NCI-H1436 treated with DMSO at 0.1 percent for 48 hours (cell line): ENCODE measurements at places on chromosomes 1 and 21.

DNA sequence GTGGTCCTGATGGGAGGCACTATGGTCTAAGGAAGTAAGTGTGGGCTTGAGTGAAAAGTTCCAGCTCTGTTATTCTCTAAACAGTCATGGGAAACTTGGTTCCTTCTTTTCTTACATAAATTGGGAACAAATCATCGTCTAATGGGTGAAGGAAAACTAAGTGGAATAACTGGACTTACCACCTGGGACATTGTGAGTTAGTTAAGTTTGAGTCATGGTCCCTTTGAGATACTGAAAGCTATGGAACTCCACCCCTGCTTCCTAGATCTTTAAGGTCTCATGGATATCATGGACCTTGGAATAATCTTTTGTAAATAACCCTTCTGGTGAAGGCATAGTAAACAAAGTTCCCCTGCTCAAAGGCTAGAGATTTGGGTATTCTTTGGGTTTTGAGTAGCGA is 16.1 kb upstream of the TXLNA start:
- DNase-seq: no peak

DNA sequence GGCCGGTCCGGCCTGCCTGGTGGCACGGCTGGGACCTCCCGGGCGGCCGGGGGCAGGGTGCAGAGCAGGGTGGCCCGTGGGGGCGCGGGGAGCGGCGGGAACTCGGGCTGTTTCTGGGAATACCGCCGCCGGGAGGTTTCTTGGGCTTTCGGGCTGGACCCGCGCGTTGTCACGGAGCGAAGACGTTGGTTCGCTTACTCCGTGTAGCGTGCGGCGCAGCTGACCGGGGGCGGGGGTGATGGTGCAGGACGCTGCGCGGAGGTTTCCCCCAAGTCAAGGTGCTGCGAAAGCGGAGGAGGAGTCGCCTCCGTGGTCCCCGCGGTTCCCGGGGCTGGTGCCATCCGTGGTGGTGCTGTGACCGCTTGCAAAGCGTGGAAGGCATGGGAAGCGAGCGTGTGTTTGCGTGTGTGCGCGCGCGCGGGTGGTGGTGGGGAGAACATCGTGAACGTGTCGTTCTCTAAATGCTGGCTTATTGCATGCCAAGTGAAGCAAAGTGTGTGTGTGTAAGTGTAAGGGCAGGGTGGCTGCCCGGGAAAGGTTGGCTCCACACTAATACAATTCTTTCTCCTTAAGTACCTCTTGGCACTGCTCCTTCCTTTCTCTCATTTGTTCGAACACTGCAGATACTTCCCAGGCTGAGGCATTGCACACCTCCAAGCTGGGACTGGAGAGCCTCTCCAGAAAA is 1.1 kb downstream of the RYR2 start:
- DNase-seq: no peak

GRCh38 chr1:38772026-38772425 is 87.5 kb downstream of the RRAGC start:
- DNase-seq: no peak

- DNase-seq: no peak
These were observed 112.5 kb upstream of the FGGY start for GRCh38 chr1:59184365-59184905.

- DNase-seq: no peak
These were observed 67.6 kb upstream of the ABCG1 start for GRCh38 chr21:42151148-42151947.

- DNase-seq: no peak
These were observed 70.7 kb downstream of the RPE65 start for GRCh38 chr1:68379085-68379478.

DNA sequence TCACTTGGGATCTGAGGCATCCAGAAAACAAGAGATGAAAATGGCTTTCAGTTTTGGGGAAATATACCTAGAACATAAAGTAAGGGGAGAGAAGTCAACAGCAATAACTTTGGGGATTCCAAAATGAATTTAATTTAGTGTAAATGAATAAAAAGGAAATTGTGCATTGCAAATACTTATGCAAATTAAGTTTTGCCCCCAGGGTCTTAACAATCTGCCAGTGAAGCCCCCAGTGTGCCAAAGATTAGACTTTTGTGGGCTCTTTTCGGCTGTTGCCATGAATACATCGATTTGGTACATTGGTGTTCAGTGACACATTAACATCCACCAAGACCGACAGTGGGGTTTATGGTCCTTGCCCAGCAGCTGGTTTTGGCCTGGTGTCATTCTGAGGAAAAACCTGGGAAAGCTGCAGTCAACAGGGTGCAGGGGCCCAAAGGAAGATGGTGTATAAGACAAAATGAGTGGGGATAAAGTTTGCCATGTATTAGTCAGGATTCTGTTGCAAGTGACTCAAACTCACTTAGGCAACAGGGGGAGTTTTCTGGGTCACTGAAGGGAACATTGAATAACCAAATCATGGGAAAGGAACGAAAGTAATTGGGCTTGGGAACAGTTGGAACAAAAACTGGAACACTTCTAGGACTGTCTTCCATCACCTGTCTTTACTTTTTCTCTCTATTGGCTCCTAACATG is 30.2 kb upstream of the IGSF3 start:
- no peak for DNase-seq

DNA sequence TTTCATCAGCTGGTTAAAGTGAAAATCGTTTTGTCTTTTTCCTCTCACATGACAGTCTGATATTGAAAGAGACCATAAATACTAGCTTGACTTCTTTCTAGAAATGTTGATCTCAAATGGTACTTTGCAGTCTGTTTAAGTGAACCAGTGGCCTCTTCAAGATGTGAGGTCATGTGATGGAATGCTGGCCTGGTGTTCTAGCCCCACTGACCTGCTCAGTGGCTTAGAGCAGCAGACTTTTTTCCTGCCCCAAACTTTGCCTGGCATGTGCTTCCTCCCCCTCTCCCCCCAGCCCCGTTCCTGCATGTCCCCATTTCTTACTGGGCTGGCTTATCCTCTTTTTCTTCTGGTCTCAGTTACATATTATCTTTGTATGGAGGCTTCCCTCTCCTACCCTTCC is 34.3 kb downstream of the ZYG11A start:
- DNase-seq: no peak

DNA sequence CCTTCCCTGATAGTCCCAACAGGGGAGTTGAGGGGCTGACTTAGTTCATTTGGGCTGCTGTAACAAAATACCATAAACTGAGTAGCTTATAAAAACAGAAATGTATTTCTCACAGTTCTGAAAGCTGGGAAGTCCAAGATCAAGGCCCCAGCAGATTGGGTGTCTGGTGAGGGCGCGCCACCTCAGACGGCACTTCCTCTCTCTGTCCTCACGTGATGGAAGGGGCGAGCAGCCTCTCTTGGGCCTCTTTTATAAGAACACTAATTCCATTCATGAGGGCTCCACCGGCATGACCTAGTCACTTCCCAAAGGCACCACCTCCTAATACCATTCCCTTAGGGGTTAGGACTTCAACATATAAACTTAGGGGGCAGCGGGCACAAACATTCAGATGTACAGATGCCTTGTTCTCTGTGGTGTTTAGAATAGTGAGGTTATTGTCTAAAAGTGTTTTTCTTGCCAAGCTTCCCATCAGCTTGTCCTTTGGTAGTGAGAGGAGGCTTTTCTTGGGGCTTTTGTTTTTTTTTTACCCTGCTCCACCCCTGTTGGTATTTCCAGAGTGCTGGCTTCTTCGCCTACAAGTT is 20.3 kb downstream of the NIPAL3 start:
- DNase-seq: no peak

GRCh38 chr1:229582715-229583114 is 24.2 kb upstream of the ABCB10 start:
- no peak for DNase-seq

- no peak for DNase-seq
These were observed 288.4 kb upstream of the PRMT6 start for GRCh38 chr1:106768077-106768476.

DNA sequence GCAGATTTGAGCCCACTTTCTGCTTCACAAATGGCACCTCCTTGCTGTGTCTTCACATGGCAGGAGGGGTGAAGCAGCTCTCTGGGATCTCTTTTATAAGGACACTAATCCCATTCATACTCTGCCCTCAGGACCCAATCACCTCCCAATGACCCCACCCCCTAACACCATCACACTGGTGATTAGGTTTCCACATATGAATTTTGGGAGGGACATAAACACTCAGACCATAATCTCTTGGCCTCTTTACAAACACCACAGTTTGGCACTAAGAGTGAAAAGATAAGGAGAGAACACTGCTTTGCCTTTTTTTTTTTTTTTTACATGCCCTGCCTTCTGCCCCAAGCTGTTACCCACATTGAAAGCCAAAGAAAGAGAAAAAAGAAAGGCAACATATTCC is 166.2 kb upstream of the NFIA start:
- DNase-seq: no peak

DNA sequence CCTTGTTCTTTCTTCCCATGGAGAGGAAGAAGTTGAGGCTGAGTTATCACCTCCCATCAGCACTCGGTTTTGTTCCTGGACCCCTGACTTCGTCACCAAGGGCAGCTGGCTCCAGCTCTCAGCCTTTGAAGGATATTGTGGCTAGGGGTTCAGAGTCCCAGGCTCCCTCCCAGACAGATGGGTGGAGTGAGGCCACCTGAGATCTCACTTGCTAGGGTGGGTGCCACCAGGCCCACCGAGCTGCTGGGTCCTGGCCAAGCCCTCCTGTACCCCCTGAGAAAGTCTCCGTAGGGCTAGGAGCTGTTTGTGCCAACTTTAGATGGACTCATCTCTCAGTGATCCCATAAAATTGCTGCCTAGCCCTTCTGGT is 6.9 kb downstream of the MX2 start:
- DNase-seq: no peak

DNA sequence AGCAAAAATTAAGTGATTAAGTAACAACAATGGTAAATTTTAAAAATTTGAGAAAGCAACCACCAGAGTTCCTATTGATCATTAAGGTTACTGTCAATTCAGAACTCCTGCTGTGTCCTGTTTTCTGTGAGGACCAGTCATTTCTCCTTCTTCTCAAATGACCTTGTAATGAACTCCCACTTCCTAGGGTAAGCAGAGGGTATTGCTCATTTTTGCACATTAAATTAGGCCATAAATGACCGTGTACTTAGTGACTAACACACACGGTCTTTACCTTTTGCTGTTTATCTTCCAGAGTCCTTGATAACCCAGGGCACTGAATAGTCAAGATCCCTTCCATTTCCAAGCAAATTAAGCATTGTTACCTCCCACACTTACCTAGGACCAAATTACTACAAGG is 227.5 kb upstream of the LYPLAL1 start:
- no peak for DNase-seq

DNA sequence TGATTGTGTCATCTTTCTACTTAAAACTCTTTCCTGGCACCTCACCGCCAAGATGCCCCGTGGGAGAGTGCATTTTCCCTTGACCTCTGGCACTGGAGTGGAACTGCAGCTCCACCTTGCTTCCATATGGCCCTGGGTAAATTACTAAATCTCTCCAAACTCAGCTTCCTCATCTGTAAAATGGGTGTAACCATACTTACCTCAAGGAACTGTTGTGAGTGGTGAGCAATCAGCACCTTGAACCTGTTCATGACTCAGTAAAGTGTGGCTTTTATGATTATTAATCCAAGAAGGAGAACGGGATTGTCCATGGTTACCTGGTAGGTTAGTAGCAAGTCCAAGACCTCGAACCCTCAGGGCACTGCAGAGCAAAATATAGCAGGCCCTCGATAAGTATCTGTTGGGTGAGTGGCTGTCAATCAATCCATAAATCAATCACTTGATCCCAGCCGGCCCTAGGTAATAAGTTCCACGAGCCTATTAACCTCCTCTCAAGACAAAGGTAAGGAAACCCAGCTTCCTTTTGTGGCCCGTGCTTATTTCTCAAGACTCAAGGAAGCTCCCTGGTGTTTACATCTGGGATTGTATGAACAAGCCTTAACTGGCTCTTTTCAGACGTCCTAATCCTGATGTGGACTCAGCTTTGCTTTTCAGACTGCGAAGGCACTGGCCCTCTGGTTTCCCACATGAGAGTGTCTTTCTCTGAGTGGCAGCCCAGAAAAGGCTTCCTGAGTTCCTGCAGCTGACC is 114.0 kb upstream of the GJB5 start:
- DNase-seq: no peak

DNA sequence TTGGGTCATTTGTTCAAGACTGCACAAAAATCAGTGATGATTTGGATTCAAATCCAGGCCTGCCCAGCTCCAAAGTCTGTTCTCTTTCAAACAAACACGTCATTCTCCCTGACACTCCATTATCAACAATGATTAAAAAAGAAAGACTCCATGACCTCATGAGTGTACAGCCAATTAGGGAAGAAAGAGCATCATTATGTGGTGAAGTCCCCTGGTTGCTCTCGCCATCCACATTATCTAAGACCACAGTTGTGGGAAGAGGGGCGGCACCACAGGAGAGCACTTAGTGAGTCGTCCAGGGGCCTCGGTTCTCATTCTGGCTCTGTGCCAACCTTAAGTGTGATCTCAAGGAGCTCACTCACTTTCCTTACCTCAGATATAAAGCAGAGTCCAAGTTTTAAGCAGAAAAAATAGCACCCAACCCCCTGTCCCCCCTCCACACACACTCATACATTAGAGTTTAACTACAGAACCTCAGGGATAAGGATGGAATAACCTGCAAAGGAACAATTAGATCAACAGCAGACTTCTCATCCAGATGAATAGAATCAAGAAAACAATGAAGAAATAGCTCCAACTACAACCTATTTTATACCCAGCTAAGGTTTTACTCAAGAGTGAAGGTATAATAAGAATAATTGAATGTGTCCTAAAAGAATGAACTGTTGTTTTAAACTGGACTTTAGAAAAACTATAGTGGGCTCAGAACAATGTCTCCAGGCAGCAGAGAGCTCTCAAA is 47.8 kb downstream of the COL6A1 start:
- DNase-seq: no peak

GRCh38 chr1:15279576-15280230 is 32.7 kb downstream of the FHAD1 start:
- DNase-seq: no peak

- DNase-seq: no peak
These were observed 240.5 kb downstream of the LTN1 start for GRCh38 chr21:28752131-28752530.

- no peak for DNase-seq
These were observed 486.2 kb upstream of the VAMP3 start for GRCh38 chr1:7284839-7285435.

GRCh38 chr1:41353744-41354143 is 7.5 kb upstream of the FOXO6 start:
- no peak for DNase-seq

DNA sequence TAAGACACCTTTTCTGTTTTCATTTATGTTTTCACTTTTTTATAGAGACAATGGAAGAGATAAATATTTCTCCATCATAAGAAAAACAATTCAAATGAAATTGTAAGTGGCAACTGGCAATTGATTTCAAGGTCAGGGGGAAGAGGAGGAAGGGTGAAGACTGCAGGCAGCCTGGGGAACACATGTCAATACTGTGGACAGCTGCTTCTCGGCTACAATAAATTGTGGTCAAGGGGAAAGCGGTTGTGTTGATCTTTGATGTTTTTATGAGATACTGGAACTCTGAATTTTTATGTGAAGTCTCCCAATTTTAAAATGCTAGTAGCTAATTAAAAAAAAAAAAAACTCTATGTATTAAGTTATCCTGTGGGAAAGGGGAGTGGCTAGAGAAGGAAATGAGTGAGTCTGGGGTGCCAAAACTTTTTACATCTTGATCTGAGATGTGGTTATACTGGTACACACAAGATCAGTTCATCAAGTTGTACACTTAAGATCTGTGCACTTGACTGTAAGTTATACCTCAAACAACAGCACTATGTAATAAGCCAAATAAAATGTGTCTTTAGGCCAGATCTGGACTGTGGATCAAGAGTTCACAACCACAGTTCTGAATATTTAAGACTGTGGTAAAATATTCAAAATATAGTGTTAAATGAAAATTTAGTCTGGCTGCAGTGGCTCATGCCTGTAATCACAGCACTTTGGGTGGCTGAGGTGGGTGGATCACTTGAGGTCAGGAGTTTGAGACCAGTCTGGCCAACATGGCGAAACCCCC is 18.0 kb downstream of the SSX2IP start:
- no peak for DNase-seq
